Small intestine (tissue), 16 donors: ENCODE measurements at places on chromosomes 2 and 18. TPM values are rescaled to one million over a fixed set of nuclear protein-coding genes. Genes with fewer than 3 reads are reported as not detected.

GRCh38 chr2:65199891-65200290, 27.7 kb upstream of the ACTR2 start:
- no peaks in the 10 kb centered on the region for H3K27me3 ChIP-seq
- no peaks in the 10 kb centered on the region for H3K4me1 ChIP-seq
- H3K36me3 ChIP-seq = no peaks in the 10 kb centered on the region
- H3K27ac ChIP-seq = no peak overlapping the region
- H3K4me3 ChIP-seq = no peak overlapping the region
- no peak for DNase-seq

- no peak for DNase-seq
- H3K27ac ChIP-seq = no peak overlapping the region
- H3K4me1 ChIP-seq = no peaks in the 10 kb centered on the region
Measured at GRCh38 chr2:85560812-85561279, 447 bp downstream of the GGCX start.

GRCh38 chr2:222483513-222484039, 59.2 kb downstream of the SGPP2 start:
- H3K36me3 ChIP-seq = no peaks in the 10 kb centered on the region
- no peaks in the 10 kb centered on the region for H3K4me1 ChIP-seq
- no peak for DNase-seq
- H3K27me3 ChIP-seq = no peaks in the 10 kb centered on the region

DNA sequence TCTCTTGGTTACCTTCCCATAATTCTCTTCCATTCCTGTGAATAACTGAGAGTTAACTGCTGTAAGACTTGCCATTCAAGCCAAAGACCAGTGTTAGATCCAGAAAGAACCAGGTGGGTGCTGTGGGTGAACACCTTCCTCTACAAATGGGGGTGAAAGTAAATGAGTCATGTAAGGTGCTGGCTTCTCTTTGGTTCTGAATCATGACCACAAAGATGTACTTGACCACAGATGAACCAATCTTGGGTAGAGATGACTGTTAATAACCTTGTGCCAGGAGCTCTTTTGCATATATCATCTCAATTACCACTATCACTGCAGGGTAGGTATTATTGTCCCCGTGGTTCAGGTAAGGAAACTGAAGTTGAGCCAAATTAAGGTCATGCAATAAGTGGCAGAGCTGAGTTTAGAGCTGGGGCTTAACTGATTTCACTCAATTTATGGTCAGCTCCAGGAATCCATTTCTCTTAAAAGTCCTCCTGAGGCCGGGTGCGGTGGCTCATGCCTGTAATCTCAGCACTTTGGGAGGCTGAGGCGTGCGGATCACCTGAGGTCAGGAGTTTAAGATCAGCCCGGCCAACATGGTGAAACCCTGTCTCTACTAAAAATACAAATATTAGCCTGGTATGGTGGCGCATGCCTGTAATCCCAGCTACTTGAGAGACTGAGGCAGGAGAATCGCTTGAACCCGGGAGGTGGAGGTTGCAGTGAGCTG, 244.9 kb upstream of the CXCR4 start:
- H3K4me1 ChIP-seq = no peaks in the 10 kb centered on the region
- no peaks in the 10 kb centered on the region for H3K27me3 ChIP-seq
- no peaks in the 10 kb centered on the region for H3K36me3 ChIP-seq

DNA sequence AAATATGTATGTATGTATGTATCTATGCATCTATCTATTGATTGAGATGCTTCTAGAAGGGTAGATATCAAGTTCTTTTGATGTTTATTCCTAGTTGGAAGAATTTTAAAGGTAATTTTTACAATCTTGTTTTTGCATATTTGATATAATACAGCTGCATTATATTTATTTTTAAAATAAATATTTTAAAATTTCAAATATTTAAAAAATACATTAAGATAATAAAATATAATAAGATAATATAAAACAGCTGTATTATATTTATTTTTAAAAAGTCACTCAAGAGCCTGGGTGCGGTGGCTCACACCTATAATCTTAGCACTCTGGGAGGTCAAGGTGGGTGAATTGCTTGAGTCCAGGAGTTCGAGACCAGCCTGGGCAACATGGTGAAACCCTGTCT, 92.5 kb downstream of the LIPG start:
- no peak overlapping the region for H3K4me3 ChIP-seq
- no peak overlapping the region for H3K27ac ChIP-seq
- H3K4me1 ChIP-seq = peaks cover 18% of the 10 kb centered on the region
- no peaks in the 10 kb centered on the region for H3K36me3 ChIP-seq
- DNase-seq = no peak

DNA sequence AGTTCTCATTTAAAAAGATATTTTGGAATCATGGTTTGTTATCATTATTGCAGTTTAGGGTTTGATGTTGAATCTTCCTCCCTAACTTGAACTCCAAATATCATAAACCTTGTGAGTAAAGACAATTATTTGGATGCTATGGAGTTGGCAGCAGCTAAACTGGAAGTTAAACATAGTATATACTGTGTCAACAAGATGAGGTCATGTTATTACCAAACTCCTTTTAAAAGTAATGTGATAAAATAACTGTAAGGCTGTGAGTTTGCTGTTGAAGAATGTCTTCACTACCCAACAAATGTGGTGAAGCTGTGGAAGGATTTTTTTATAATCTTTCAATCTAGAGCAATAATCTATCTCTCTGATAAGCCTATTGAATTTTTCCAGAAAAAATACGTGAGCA, 16.0 kb downstream of the DNAH6 start:
- H3K27ac ChIP-seq = no peak overlapping the region
- no peaks in the 10 kb centered on the region for H3K36me3 ChIP-seq
- no peaks in the 10 kb centered on the region for H3K4me1 ChIP-seq
- DNase-seq = peak; percentile 23

DNA sequence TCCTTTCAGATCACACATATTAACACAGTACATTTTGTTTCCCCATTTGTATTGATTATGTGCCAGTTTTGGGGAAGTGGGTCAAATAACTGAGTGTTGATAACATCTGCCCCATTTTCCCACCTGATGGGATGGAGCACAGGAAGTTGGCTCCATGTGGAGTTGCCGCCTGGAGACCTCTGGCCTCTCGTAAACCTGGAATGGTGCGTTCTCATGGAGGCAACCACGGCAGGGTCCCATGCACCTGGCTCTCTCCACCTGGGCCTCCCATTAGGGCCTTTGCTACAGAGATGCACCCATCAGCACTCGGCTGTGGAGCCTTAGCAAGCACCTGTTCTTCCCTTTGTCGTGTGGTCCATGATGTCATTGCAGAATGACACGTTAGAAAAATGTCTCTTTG, 130.6 kb downstream of the MBP start:
- H3K4me3 ChIP-seq = no peak overlapping the region
- H3K4me1 ChIP-seq = no peaks in the 10 kb centered on the region
- H3K36me3 ChIP-seq = no peaks in the 10 kb centered on the region
- no peak for DNase-seq
- H3K27me3 ChIP-seq = no peaks in the 10 kb centered on the region

GRCh38 chr2:136143603-136144451, 25.9 kb upstream of the CXCR4 start:
- DNase-seq = no peak
- H3K4me3 ChIP-seq = no peak overlapping the region
- no peaks in the 10 kb centered on the region for H3K4me1 ChIP-seq
- no peaks in the 10 kb centered on the region for H3K27me3 ChIP-seq
- H3K36me3 ChIP-seq = no peaks in the 10 kb centered on the region

- H3K27ac ChIP-seq = no peak overlapping the region
- H3K27me3 ChIP-seq = no peaks in the 10 kb centered on the region
- DNase-seq = no peak
Measured at GRCh38 chr2:128438586-128438985, 119.9 kb upstream of the HS6ST1 start.

Gene SPEG
- 6.0 TPM for polyA plus RNA-seq

Gene TRIB2
- 10.2 TPM for polyA plus RNA-seq
